Fibroblast of skin of right biceps (primary cell): ENCODE measurements at places on chromosomes 1 and 21.

GRCh38 chr1:37323486-37324377, 150.6 kb upstream of the ZC3H12A start:
- DNase-seq, result peak; percentile 3

GRCh38 chr1:906600-907420, 16.9 kb upstream of the SAMD11 start:
- DNase-seq, result peak; percentile 75

DNA sequence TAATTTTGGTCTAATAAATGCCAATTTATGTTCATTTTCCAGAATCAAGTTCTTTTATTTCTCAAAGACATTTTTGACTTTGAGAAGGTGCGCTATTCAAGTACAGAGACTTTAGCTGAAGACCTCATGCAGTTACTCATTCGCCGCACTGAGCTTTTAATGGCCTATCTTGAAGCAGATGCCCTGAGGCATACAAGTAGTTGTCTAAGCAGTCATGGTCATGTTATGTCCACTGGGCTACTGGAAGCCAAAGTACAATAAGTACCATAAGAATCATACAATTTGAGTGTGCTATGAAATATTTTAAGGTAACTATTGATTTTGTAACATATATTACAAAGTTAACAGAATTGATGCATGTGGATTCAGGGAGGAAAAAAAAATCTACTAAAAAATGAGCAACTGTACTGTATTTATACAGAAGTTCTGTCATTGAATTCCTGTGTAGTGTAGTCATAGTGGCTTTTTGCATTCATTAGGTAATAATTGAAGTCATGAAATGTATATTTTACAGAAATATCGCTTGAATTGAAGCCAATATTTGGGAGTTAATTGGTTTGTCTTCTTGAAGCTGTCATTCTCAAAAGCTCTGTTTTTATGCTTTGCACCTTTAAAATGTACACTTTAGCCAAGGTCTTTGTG, 13.5 kb upstream of the NEXN start:
- peak; percentile 55 for DNase-seq

- no peak for DNase-seq
Measured at GRCh38 chr1:46131093-46131492, 1.3 kb downstream of the PIK3R3 start.

DNA sequence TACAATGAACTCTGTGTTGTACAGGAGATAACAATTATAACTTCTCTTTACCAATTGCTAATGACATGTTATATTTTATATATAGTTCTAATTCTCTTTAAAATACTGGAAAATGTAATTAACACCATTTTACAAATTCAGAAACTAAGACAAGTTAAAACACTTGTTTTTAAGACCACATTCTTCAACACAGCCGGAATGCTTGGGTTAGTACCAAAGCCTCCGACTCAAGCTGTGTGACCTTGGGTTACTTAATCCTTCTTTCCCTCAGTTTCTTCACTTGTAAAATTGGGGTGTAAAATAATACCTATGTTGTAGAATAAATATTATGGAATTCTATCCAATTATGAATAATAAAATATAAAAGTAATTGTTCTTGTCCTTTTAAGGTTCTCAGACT, 378.7 kb downstream of the USH2A start:
- peak; percentile 6 for DNase-seq

- DNase-seq, result no peak
Measured at GRCh38 chr1:102628109-102628613, 480.2 kb downstream of the COL11A1 start.

DNA sequence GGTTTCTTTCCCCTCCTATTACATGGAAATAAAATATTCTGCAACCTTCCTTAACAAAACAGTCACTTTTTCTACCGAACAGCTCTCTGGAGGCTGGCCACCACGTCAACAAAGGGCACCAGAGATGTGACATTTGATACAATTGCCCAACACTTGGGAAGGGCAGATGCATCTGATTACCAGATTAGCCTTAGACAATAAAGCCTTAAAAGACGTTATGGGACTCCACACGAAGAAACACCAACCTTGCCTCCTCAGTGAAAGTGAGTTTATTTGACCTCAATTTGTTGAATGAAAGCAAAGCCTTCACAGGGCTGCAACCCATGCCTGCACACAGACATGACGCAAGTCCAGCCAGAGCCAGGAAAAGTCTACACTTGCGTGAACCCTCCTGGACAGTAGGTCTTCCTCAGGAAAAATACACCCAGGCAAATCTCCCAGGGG, 136.1 kb downstream of the TGFBR3 start:
- no peak for DNase-seq
